ENCODE measurements at places on chromosomes 13 and 19. TPM values are rescaled to one million over a fixed set of nuclear protein-coding genes. Genes with fewer than 3 reads are reported as not detected.

- H3K27ac ChIP-seq: no peak overlapping the region
- no peaks in the 10 kb centered on the region for H3K4me1 ChIP-seq
- no peaks in the 10 kb centered on the region for H3K27me3 ChIP-seq
- no peak overlapping the region for H3K4me3 ChIP-seq
Observed at GRCh38 chr13:44969551-44970484, 19.5 kb downstream of the NUFIP1 start.

DNA sequence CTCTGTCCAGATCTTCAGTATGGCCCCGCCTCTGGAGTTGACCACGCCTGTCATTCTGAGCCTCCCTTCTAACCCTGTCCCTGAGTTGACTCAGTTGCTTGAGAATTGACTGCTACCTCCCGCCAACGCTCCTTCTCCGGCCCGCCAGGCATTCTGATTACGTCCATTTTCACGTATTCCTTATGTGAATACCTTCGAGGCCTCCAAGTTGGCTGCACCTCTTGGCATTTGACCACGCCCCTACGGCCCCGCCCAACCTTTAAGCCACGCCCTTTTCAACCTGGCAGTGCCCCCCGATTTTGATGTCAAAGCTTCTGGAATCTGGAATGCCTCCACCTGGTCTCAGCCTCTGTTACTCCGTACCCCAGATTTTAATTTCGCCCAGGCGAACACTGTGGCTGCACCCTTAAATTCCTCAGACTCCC is 1.7 kb upstream of the EML2 start:
- peaks cover 6% of the 10 kb centered on the region for H3K27me3 ChIP-seq
- H3K4me3 ChIP-seq: peak overlapping the region; percentile 60
- DNase-seq: peak; percentile 97
- H3K36me3 ChIP-seq: no peaks in the 10 kb centered on the region
- H3K4me1 ChIP-seq: peaks cover 10% of the 10 kb centered on the region
- no peak overlapping the region for H3K27ac ChIP-seq

- H3K27me3 ChIP-seq: no peaks in the 10 kb centered on the region
- DNase-seq: no peak
- no peaks in the 10 kb centered on the region for H3K4me1 ChIP-seq
- peaks cover 43% of the 10 kb centered on the region for H3K36me3 ChIP-seq
Observed at GRCh38 chr19:46330319-46330918, 16.5 kb upstream of the PPP5C start.

GRCh38 chr13:93309886-93310523 is 83.4 kb downstream of the GPC6 start:
- H3K4me3 ChIP-seq: no peak overlapping the region
- H3K36me3 ChIP-seq: no peaks in the 10 kb centered on the region
- H3K27ac ChIP-seq: no peak overlapping the region
- peaks cover 8% of the 10 kb centered on the region for H3K4me1 ChIP-seq

The ACER1 gene
- total RNA-seq: not detected

DNA sequence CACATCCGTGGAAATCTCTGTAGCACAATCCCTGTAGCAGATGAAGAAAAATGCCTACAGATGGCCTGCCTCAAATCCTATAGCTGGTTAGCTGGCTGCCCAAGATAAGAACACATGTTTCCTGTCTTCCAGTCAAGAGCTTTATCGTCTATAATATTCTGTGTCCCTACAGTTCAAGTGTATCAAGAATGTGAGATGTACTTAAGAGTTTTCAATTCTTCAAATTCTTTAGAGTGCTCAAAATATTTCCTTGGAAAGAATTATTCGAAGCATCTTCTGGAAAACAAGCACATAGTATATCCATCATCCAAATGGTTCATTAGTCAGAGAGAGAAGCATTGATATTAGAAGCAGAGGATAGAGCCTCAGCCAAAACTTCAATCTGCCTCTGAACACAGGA is 239.8 kb downstream of the COG6 start:
- H3K36me3 ChIP-seq: no peaks in the 10 kb centered on the region
- no peaks in the 10 kb centered on the region for H3K4me1 ChIP-seq
- H3K4me3 ChIP-seq: no peak overlapping the region
- DNase-seq: no peak

DNA sequence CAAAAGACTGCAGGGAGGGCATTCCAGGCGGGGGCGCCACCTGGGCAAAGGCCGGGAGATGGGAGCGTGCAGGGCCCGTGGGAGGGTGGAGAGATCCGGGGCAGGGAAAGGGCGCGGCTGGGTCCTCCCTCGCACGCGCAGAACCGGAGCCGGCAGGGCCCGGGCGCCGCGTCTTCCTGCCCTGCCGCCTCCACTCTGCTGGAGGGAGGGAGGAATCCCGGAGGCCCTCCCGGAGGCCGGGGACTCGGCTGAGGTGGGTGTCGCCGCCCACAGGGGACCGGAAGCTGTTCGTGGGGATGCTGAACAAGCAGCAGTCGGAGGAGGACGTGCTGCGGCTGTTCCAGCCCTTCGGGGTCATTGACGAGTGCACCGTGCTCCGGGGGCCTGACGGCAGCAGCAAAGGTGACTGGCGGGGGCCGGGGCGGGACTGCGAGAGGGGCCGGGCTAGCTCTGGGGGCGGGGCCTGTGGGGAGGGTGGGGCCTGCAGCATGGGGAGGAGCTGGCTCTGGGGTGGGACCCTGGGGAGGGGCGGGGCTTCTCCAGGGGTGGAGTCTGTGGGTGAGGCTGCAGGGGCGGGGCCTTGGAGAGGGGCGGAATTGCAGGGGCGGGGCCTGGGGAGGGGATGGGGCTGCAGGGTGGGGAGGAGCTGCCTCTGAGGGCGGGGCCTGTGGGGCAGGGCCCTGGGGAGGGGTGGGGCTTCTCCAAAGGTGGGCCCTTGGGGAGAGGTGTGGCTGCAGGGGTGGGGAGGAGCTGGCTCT is 51.3 kb downstream of the CELF5 start:
- H3K4me1 ChIP-seq: peaks cover 10% of the 10 kb centered on the region
- H3K27me3 ChIP-seq: no peaks in the 10 kb centered on the region
- peak; percentile 93 for DNase-seq

DNA sequence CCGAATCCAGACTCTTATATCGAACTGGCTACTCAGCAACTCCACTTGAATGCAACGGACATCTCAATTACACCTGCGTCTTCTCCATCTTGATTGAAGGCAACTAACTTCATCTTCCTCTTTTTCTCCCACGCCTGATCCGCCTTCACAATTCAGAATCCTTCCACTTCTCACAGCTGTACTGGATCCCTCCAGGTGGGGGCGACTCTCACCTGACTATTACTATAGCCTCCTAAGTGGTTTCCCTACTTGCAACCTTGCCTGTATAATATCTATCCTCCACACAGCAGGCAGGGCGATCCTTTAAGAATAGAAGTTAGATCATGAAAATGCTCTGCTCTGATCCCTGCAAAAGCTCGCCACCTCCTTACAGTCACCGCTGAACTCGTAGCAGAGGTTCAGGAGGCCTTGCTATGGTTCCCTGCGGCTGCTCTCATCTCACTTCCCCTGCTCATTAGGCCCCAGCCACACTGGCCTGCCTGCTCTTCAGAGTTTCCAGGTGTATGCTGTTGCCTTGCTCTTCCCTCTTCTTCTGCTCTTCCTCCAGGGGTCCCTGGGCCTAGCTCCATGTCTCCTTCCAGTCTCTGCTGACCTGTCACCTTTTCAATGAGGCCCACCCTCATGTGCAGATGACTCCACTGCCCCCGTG is 31.9 kb downstream of the RFXAP start:
- H3K4me1 ChIP-seq: no peaks in the 10 kb centered on the region
- no peak overlapping the region for H3K4me3 ChIP-seq
- no peaks in the 10 kb centered on the region for H3K27me3 ChIP-seq
- no peaks in the 10 kb centered on the region for H3K36me3 ChIP-seq

- H3K36me3 ChIP-seq: no peaks in the 10 kb centered on the region
- no peak within 1 kb of the TSS for H3K27ac ChIP-seq
- peak; percentile 82 for DNase-seq
- H3K27me3 ChIP-seq: peaks cover 3% of the 10 kb centered on the region
- peak within 1 kb of the TSS; percentile 54 for H3K4me3 ChIP-seq
Observed at GRCh38 chr19:33064792-33065550, at the start of gene RHPN2. Gene RHPN2, minus strand, starts transcription at chr19:33064888. Its CDS starts 36 bp downstream, at chr19:33064852.

- peak overlapping the region; percentile 38 for H3K4me3 ChIP-seq
- H3K27me3 ChIP-seq: no peaks in the 10 kb centered on the region
- H3K4me1 ChIP-seq: peaks cover 12% of the 10 kb centered on the region
- no peak for DNase-seq
- peak overlapping the region; percentile 83 for H3K27ac ChIP-seq
Observed at GRCh38 chr19:47848425-47848822, 10.6 kb upstream of the TPRX2 start.

DNA sequence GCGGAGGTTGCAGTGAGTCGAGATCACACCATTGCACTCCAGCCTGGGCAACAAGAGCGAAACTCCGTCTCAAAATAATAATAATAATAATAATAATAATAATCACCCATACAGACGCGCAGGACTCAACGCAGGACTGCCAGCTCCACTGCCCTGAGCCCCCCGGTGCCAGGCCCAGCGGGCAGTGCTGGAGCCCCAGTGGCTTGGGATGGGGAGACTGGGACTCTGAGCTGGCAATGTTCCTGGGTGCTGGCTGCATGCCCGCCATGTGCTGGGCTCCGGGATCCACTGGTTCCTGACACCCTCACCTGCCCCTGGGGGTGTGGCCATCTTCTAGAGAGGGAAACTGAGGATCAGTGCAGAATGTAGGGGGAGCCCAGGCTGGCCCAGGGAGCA is 325 bp upstream of the AZU1 start:
- no peaks in the 10 kb centered on the region for H3K27me3 ChIP-seq
- no peaks in the 10 kb centered on the region for H3K36me3 ChIP-seq
- no peak for DNase-seq
- no peak overlapping the region for H3K4me3 ChIP-seq
- H3K4me1 ChIP-seq: peaks cover 6% of the 10 kb centered on the region

GRCh38 chr13:114134944-114135610 is 2.7 kb upstream of the RASA3 start:
- H3K4me3 ChIP-seq: no peak overlapping the region
- H3K4me1 ChIP-seq: peaks cover 14% of the 10 kb centered on the region
- no peak overlapping the region for H3K27ac ChIP-seq
- H3K36me3 ChIP-seq: no peaks in the 10 kb centered on the region
- DNase-seq: no peak
- H3K27me3 ChIP-seq: no peaks in the 10 kb centered on the region

- no peak overlapping the region for H3K4me3 ChIP-seq
- no peak overlapping the region for H3K27ac ChIP-seq
- no peak for DNase-seq
- no peaks in the 10 kb centered on the region for H3K4me1 ChIP-seq
- H3K27me3 ChIP-seq: no peaks in the 10 kb centered on the region
Observed at GRCh38 chr19:52648336-52649016, 10.3 kb upstream of the ZNF83 start.

- no peak for DNase-seq
- peaks cover 11% of the 10 kb centered on the region for H3K4me1 ChIP-seq
- H3K27ac ChIP-seq: no peak within 1 kb of the TSS
- peaks cover 21% of the 10 kb centered on the region for H3K27me3 ChIP-seq
- H3K36me3 ChIP-seq: no peaks in the 10 kb centered on the region
Observed at GRCh38 chr13:24680258-24680920, at the start of gene ATP12A. Gene ATP12A, plus strand, starts transcription at chr13:24680408. Its CDS starts 336 bp downstream, at chr13:24680744.

GRCh38 chr19:52942386-52943133 is 19.3 kb upstream of the ZNF888 start:
- 0 out of 2 replicates have a peak overlapping the region, but pooled peaks have one; percentile 13 for H3K27ac ChIP-seq
- peak overlapping the region; percentile 82 for H3K4me3 ChIP-seq
- no peaks in the 10 kb centered on the region for H3K36me3 ChIP-seq
- DNase-seq: peak; percentile 98
- no peaks in the 10 kb centered on the region for H3K27me3 ChIP-seq

DNA sequence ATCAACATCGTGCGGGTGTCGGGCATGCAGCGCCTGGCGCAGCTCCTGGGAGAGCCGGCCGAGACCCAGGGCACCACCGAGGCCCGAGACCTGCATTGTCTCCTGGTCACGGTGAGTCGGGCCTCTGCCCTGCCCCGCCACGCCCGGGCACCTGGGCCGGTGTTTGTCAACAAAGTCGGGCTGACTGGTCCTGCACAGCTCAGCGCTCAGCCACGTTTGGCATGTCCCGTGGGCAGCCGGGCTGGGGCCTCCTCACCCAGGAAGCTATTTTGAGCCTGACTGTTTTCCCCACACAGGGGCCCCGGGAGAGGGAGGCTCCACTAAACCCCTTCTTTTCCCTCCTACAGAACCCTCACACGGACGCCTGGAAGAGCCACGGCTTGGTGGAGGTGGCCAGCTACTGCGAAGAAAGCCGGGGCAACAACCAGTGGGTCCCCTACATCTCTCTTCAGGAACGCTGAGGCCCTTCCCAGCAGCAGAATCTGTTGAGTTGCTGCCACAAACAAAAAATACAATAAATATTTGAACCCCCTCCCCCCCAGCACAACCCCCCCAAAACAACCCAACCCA is 1.3 kb downstream of the GADD45B start:
- peaks cover 30% of the 10 kb centered on the region for H3K27me3 ChIP-seq
- H3K27ac ChIP-seq: no peak overlapping the region
- peaks cover 13% of the 10 kb centered on the region for H3K4me1 ChIP-seq
- peaks cover 5% of the 10 kb centered on the region for H3K36me3 ChIP-seq
- peak; percentile 63 for DNase-seq
- peak overlapping the region; percentile 81 for H3K4me3 ChIP-seq

Data from H1 (cell line).